ENCODE measurements at places on chromosomes 7 and 10. TPM values are rescaled to one million over a fixed set of nuclear protein-coding genes. Genes with fewer than 3 reads are reported as not detected.

GRCh38 chr10:101330631-101331225, 23.2 kb upstream of the BTRC start:
- DNase-seq = no peak

The CAV1 gene
- total RNA-seq = 695 TPM

The VSIR gene
- total RNA-seq = 128 TPM

The XRCC2 gene
- 0.46 TPM for total RNA-seq

The DEPP1 gene
- 160 TPM for total RNA-seq

The AKR1C8 gene
- total RNA-seq = 0.55 TPM

DNA sequence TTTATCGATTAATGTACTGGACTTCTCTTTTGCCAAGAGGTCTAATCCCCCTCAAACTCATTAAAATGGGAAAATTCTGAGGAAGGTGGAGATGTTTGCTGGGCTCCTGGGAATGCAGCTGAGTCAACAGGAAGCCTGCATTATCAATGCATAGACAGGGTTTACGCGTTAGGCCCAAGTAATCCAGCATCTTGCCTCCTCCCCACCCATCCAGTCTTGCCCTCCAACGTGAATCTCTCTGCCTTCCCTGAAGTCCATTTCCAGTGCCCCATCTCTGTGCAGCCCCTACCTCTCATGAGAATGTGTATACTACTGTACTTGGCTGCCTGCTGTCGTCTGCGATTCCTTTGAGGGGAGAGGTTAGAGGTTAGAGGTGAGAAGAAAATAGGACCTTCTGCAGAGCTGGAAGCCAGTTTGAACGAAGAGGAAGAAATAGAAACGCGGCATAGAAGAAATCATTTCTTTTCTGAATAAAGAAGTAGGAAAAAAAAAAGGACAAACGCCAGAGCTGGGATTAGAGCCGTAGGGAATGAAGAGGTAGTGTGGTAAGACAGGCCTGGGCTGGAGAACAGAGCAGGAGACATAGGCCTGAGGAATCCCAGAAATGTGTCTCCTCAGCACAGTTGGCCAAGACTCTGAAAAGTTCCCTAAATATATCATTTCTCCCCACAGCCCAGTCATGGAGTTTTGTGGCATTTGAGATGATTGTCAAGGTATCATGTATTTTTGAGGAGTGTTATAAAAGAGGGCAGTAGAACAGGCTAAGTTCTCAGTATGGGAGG, 75.6 kb downstream of the MYOF start:
- DNase-seq = no peak

Measured in upper lobe of right lung (tissue), 1 donor.